ENCODE measurements at places on chromosomes 1 and 21.

- no peak for DNase-seq
Observed at GRCh38 chr1:197285526-197286205, 17.6 kb downstream of the CRB1 start.

DNA sequence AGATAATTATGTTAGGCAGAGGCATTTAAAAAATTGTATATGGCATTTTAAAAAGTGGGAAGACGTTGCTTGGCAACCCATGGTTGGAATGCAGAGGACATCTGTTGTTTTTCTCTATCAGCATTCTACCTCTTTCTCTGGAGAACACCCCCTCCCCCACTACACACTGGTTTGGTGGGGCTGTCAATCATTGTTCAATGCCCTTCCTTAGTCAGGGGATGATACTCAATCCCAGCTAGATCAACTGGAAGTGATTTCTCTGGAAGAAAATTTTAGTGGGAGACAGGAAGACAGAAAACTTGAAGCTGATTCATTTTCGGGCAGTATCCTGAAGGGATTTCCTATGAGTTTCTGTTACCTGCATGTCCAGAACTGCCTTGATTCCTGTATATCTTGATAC, 35.7 kb upstream of the CAP1 start:
- no peak for DNase-seq

GRCh38 chr21:26374817-26375216, 198.3 kb downstream of the CYYR1 start:
- no peak for DNase-seq

GRCh38 chr1:1758059-1758621, 20.1 kb downstream of the NADK start:
- no peak for DNase-seq

GRCh38 chr1:86450847-86451246, 17.9 kb upstream of the CLCA1 start:
- no peak for DNase-seq

DNA sequence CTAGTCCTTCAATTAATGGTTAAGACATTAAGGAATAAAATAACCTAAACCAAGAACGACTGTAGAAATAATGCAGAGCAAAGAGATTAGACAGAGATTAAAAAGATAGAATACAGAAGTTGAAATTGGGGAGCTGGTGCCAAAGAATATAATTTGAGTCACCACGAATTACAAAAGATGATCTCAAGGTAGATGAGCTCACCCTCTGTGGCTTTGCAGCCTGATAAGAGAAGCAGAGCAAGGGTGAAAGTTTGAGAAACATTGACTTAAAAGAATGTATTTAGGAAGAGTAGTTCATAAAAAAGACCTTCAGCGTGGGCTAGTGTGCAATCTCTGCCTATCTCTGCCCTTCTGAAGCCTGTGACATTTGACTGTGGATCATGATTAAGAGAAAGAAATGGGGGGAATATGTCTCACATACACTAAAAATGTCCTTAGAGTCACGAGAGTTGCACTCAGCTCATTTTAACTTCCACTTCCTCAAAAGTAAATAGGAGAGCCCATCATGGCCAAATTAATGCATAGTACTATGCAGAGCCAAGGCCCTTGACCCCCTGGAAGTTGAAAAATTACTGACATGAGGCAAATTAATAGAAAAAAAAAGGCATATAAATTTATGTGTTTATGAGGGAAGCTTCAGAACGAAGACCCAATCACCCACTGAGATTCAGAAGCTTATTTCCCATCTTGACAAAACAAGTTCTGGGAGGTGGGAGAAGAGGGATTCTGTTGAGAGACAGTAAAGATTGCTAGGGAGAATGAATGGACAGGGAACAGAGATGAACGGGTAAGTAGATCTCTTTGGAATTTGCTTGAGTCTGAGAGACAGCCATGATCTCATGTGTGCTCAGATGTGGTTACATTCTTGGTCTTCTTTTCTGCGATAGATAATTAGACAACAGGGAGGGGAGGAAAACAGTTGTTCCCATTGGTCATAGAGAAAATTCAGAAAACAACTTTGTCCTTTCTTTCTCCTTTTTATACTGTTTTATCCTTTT, 395.4 kb upstream of the LRRC7 start:
- DNase-seq, result no peak

DNA sequence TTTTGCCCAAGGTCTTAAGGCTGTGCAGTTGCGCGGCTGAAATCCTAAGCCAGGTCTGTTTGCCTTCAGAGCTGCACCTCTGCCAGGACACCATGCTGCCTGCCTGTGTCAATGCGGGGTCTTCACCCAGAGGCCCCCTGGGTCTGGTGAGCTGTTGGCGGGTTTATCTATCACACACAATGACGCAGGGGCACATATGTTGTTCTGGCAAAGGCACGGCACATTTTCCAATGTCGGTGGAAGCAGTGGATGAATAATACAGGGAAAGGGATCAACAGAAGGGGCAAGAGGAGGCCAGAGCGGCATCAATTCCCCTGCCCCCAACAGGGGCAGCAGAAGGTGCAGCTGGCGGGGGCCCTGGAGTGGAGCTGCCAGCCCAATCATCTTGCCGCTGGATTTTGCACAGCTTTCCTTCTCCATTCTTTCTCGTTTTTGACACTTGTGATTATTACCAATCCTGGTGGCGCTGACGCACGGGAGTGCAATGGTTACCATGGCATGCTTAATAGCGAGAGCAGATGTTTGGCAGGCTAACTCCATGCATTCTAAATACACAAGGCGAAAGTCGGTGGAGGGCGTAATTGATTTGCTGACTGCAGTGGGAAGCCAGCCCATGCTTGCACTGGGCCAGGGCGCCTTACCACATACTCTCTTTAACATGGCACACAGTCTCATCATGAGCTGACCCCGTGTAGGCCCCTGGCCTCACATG, 45.8 kb upstream of the CYP2J2 start:
- DNase-seq, result no peak

DNA sequence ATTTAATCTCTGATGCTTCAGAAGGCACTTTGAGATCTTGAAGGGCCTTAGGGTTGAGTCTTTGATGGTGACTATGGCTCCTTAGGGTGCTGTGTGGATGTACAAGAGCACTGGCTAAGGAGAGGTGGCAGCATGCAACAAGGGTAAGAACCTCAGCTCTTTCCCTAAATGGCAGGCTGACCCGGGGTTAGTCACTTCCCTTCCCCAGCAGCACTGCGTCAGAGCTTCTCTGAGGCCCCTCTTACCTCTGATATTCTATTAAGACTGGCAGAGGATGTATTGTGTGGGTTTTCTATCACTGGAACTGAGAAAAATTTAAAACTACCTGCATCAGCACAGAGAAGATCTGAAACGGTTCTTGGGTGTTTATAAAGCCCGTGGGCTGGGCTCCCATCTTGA, 11.8 kb downstream of the C1orf116 start:
- no peak for DNase-seq

GRCh38 chr1:30522031-30523004, 201.1 kb downstream of the MATN1 start:
- no peak for DNase-seq

- DNase-seq, result no peak
Observed at GRCh38 chr1:76601465-76601864, 265.8 kb upstream of the ST6GALNAC5 start.

- DNase-seq, result no peak
Observed at GRCh38 chr1:109659997-109660690, 4.2 kb downstream of the GSTM4 start.

GRCh38 chr1:94259635-94260289, 22.4 kb upstream of the ARHGAP29 start:
- no peak for DNase-seq

DNA sequence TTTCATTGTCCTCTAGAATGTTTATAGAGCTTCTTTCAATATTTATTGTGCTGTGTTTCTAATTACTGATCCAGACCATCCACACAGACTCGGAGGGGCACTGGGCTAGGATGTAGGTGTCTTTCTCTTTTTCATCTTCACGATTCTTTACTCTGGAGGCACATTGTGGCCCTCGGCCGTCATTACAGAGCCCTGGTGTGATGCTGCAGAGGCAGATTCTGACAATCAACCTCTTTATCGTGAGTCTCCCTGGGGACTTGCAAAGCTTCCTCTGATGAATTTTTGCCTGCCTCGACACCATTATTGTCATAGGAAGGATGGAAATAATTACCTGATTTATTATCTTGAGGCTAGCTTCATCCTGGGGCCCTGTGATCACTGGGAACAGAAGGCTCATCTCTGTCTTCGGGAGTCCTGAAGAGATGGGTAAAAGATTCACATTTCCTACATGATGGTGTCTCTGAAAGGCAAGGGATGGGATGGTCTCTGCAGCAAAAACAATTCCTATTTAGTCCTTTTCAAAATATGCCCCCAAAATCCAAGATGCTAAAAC, 89.4 kb downstream of the SEC16B start:
- DNase-seq, result no peak

DNA sequence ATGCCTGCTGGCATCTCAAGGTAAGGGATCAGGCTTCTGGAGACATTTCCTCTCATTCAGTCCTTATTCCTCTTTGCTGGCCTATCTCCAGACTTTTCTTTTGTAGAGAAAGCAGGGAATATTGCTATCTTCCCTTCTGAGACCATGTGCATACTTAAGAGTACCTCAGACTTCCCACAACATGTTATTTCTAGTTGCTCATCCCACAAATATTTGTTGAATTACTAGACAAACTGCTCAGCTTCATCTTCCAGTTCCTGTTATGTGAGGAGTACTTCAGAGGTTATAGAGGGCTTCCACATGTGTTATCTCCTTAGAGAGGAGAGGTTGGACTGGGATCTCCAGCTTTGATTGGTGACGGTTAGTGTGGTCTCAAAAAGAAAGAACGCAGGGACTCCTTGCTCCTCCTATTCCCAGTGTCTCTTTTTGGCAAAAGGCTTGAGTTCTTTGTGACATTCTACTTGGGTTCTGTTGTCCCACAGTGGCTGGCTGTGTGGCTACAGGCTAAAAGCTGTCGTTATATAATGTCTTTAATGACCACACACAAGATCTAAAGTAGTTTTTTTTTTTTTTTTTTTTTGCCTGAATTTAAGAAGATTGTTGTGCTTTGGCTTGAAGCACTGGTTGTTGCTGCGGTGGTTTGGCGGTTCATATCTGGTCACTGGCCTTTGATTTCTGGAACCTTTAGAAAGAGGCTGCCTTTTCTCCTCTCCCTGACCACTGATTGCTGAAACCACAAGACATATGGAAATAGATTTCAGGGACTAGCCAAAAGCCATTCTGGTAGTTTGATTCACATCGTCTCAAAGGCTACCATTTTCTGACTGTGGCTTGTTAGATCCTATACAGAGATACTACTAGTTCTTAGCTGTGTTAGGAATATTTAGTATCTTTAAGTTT, 78.7 kb downstream of the FGGY start:
- no peak for DNase-seq

DNA sequence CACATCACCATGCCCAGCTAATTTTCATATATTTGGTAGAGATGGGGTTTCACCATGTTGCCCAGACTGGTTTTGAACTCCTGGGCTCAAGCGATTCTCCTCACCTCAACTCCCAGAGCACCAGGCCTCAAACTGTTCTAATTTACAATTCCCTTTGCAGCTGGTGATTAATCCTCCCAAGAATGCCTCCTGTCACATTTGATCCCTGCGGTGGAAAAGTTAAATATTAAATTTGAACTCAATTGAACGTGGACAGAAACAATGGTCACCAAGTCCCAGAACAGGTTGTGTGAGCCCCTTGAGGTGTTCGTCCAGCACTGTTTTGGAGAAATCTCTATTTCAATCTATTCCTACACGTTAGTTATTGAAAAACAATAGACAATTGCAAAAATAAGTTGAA, 2.0 kb upstream of the ANKRD35 start:
- DNase-seq, result no peak

DNA sequence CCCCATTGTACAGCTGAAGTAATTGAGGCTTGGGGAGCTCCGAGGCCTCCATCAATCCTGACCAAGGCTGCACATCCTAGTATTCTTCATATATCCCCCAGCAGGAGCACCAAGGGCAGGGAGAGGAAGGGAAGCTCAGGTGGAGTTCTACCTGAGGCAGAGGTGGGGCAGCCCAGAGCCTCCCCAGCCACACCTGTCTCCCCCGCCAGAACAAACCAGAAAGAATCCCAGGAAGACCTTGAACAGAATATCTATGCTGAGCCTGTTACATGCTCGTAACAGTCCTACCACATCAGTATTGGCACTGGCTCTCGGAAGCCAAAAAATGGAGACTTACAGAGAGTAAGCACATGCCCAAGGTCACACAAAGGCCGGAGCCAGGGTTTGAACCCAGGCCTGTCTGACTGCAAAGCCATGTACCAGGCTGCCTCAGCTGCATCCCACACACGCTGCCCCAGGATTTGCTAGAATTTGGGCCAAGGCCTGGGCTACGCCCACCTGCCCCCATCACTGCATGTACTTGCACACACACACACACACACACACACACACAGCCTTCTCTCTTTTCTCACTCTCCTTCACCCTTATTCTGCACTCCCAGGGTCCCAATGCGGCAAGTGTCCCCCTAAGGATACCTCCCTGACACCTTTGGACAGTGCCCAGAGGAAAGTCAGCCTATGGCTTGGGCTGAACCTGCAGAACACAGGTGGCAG, 4.5 kb downstream of the E2F2 start:
- no peak for DNase-seq

DNA sequence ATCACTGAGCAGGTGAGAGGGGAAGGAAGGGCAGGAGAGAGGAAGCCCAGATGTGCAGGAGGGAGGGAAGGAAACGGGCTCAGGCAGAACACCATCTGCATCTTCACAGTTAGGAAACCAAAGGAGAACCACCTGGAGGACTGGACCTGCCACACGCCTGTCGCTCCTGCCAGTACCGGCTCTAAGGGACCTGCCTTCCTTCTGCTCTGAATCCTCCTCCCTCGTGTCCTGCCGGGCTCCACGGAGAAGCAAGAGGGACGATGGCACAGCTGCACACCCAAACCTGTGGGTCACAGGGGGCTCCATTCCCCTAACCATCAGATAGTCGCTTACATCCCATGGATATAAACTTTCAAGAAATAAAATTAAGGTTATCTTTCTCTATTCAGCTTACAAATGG, 56.1 kb downstream of the TOR1AIP2 start:
- no peak for DNase-seq

DNA sequence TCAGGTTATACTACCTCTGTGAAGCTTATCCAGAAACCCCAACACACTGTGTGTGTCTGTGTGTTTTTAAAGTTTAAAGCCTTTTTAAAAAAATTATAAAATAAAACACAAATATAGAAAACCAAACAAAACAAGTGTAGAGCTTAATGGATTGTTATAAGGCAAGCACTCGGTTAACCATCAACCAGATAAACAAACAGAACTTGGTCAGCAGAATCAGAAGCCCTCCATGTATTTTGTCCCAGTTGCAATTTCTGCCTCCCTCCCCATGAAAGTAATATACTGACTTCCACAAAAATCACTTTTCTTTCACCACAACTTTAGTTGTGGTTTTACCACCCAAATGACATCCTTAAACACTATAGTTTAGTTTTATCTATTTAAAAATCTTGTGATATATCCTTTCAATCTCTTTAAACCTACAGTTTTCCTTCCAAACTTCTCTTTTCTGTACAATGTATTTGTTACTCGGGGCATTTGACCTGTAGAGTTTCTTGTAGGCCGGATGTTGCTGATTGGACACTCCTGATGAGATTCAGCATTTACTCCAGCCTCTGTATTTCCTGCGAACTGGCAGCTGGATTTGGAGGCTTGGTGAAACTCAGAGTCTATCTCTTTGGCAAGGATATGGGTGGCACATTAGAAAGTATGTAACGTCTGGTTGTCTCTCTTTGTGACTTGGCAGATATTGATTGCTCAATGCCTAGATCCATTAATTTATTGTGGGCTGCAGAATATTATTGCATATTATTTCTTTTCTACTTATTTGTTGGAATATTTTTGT, 8.6 kb downstream of the PAPPA2 start:
- no peak for DNase-seq

GRCh38 chr21:27796106-27796505, 829.2 kb upstream of the ADAMTS5 start:
- DNase-seq, result no peak

Data from activated B cell treated with CpG ODN at 0.5 μM for 24 hours (primary cell).